ENCODE measurements at places on chromosomes 11 and 22.

GRCh38 chr11:13836666-13837065 is 125.9 kb upstream of the SPON1 start:
- DNase-seq: no peak

DNA sequence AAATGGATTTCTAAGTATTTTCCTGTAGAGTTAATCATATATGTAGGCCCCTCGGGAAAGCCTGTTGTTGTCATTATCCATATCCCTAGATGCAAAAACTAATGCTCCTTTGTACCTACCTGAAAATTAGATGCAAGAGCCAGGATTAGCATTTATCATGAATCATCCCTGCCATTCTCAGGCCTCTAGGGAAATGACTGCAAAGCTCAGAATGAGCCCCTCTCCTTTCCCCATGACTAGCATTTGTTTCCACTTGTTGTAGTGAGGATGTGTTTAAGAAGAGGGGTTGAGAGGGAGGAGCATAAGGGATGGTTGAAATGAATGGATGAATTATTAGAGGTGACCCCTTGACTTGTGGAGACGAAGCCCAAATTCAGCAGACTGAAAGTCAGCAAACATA is 537.9 kb downstream of the NTM start:
- DNase-seq: no peak

GRCh38 chr11:46272816-46273427 is 4.5 kb upstream of the CREB3L1 start:
- no peak for DNase-seq

- no peak for DNase-seq
These were observed 41.8 kb downstream of the MACROD1 start for GRCh38 chr11:64124147-64124546.

DNA sequence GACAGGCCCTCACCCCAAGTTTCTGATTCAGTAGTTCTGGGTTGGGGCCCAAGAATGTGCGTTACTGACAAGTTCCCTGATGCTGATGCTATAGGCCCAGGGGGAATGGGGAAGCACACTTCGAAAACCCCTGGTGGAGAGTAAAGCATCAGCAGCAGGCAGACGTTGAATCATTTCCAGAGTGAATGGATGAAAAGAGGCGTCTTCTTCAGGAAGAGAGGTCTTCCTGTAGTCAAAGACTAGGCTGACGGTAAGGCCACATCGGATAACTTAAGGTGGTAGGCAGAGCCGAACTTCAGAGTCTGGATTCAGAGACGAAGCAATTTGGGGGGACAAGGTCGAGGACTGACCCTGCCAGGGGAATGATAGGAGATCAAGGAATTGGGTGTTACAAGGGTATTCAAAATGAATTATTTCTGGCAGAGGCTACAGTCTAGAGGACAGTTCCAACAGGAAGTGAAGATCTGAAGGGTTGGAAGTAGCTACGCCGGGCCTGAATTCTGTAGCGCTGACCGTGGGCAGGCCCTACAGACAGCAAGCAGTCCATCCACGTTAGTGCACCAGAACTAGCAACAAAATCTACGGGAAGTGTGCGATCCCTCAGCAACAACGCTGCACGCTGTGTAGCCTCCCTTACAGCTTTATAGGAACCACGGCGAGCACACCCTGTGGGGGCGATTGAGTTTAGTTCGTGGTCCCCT is 862 bp upstream of the CENATAC start:
- no peak for DNase-seq

DNA sequence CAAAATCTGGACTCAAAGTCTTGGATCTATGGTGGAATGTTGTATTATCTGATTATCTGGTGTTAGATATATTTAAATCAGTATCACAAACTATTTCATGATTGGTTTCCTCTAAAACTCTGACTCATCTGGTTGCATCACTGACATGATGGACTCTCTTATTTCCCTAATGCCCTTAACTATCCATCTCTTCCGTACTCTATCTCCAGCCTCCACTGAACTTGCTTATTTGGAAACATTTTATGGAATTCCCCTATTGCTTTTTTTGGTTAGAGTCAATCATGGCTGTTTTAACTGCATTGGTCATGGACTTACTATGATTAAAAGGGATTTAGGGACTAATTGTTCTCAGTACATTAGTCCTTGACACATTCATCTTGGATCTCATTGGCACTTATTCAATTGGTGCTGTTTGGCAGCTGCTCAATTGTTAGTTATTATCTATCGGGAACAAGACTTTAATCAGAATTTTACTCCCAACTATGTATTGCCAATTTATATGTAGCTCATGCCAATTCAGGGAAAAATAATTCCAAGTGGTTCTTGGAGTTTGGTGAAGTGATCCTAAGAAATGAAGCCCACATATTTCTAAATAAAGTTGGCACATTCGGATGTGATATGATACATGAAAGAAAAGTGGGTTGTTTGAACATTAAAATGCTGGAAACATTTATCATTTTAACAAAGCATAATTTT is 942.0 kb upstream of the CCDC90B start:
- DNase-seq: no peak

DNA sequence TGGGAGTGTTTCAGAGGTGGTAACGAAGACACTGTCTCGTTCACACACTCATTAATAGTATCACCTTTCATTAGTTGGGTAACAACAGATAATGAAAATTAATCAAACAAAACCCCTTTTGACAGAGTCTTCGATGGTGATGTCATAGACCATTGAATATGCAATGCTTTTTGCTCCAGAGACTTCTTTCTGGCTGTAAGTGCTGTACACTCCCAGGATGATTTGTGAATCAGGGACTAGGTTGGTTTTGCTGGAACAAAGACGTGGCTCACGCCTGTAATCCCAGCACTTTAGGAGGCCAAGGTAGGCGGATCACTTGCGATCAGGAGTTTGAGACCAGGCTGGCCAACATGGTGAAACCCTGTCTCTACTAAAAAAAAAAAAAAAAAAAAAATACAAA is 9.5 kb upstream of the RASSF10 start:
- no peak for DNase-seq

- DNase-seq: no peak
These were observed 66.1 kb downstream of the SLC36A4 start for GRCh38 chr11:93131709-93132108.

DNA sequence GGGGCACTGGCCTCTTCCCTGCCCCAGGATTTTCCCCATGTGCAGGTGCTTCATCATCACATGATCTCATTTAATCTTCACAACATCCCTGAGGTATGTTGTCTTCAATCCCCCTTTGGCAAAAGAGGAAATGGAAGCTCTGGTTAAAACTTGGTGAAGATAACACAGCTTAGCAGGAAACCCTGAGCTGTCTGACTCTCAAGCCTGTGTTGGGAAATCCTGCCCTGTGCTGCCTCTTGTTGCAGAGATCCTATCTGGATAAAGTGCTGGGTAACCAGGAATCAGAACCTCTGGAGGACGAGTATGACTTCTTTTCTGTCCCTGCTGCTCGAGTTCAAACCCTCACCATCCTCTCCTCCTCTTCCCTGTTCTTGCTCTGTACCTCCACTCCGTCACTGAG is 13.1 kb upstream of the E2F8 start:
- no peak for DNase-seq

DNA sequence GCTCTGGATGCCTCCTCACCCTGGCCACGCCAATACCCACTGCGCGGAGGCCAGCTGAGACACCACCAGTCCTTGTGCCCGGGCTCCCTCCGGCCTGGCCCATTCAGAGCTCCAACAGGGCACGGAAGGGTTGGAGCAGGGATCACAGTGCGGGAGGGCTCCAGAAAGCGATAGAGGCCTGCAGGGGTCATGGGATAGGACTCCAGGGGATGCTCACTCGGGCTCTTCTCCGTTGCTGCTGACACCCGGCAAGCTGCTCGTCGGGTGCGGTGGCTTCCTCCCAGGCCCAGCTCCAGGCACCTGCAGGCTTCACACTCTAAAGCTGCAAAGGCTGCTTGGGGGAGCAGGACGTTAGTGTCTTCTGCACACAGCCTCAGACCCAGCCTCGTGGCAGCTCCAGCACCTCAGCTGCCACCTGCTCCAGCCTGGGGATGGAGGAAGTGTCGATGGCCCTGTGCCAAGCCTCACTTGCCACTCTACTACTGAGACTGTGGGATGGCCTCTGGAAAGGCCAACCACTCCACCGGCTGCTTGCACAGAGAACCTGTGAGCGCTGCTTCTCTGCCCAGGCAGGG is 10.6 kb downstream of the WNT7B start:
- no peak for DNase-seq
